ENCODE measurements at places on chromosomes 2 and 18.

- no peak for DNase-seq
Measured at GRCh38 chr2:229275506-229275905, 4.4 kb upstream of the PID1 start.

GRCh38 chr2:225660262-225661131 lies 261.0 kb downstream of the NYAP2 start:
- DNase-seq = peak; percentile 83

DNA sequence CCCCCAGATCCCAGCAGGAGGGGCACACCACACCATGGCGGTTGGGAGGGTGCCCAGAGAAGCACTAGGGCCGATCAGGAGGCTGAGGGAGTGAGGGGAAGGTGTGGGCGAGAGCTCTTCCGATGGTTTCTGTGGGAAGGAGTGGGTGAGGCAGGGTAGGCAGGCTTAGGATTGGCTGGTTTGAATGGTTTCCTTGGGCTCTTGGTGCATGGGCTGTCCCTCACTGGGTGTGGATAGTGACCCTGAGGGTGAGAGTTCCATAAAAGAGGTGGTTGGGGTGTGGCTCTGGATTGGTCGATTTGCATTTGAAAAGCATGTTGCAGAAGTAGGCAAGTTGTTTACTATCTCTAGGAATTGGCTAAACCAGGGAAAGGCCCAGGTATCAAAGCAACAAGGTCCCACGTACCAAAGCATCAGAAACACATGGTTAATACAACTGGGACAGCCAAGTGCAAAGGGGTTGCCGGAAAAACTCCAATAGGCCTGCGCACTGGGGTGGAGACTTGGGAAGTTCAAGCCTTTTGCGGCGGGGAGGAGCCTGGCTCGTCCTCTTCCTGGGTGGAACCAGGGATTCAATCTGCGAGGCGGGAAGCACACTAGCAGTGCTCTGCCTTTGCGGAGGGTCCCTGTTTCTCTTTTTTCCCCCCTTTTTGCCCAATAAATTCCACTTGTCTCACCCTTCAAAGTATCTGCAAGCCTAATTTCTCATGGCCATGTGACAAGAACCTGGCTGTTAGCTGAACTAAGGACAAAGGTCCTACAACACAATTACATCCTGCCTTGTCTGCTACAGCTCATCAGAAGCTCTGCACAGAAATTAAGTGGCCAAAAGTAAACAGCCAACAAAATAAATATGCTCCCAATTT lies 43.2 kb downstream of the IL1R2 start:
- no peak for DNase-seq

- DNase-seq = peak; percentile 50
Measured at GRCh38 chr18:45330170-45330594, 285.1 kb upstream of the SLC14A2 start.

GRCh38 chr2:179749210-179749609 lies 112.2 kb downstream of the ZNF385B start:
- peak; percentile 34 for DNase-seq

GRCh38 chr2:83162421-83162820 lies 1296.7 kb downstream of the SUCLG1 start:
- no peak for DNase-seq

- no peak for DNase-seq
Measured at GRCh38 chr2:239774933-239775622, 250.1 kb downstream of the NDUFA10 start.

DNA sequence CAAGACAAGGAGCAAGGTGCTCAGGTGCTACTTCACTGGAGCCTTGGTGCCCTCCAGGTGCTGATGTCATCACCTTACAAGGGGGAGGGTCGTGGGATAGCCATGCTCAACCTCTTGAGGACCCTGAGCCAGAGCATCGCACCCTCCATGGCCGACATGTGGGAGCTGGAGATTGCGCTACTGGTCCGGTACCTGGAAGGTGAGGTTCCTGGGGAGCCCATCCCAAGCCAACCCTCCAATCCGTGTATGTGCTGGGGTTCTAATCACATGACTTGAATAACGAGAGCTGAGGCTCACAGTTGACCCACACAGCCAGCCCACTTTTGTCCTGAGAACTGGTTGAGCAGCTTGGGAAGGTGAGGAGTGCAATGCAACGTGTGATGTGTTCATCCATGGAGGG lies 25.9 kb downstream of the MROH2A start:
- no peak for DNase-seq

All from AG20443 (cell line).